ENCODE measurements at places on chromosomes 4 and X. TPM values are rescaled to one million over a fixed set of nuclear protein-coding genes. Genes with fewer than 3 reads are reported as not detected.

The PAK3 gene
- polyA plus RNA-seq, result 7.7 TPM

The IBSP gene
- not detected for polyA plus RNA-seq

The SPARCL1 gene
- polyA plus RNA-seq, result 26.8 TPM

DNA sequence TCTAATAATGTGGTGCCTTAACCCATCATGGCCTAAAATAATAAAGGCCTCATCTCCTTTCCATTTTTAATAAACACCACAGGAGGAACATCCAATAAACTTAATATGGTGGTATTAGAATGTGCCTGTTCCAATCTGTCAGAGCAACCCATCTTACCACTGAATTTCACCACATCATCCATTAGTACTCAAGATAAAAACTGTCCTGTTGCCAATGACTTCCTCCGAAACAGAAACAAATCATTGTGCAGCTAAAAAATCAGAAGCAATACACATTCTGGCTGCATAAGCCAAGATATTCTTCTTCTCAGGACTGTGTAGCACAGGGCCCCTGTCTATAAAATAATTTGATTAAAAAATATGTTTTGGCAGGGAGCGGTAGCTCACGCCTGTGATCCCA, 18.5 kb downstream of the TLR10 start:
- no peak for DNase-seq

GRCh38 chr4:8699479-8700145, 107.0 kb downstream of the CPZ start:
- DNase-seq, result no peak

The MAML3 gene
- polyA plus RNA-seq, result 22.5 TPM

DNA sequence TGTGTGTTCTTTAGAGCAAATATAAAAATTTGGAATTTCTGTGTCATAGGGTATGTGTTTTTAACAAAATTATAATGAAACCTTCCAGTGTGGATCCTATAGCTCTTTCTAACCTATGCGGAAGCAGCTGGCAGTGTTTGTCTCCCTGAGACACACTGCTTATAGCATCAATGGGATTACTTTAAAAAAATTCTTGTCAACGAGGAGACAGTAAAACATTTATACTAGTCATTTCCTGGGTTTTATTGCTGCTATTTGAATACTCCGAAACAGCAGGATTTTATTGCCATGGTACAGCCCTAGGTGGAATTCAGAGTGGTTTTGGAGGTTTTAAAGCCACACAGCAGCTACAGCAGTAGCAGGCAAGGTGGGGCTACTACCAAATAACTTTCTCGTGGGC, 145.1 kb upstream of the IL1RAPL2 start:
- DNase-seq, result no peak

DNA sequence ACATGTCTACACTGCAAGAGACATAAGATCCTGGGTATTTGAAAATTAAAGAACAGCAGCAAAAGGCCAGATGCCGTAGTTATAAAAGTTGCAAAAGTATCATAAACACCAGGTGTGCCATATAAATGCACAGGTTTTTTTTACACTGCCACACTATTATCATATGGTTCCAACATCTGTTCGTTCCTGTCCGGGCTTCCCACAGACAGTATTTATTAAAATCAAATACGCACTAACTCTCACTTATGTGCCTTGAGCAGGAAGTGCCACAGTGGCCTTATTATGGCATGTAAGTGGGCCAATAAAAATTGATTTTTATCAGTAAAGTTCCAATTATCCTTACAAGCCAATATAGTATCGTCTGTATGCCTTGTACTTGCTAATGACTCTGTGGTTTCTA, 873.2 kb downstream of the RPA4 start:
- DNase-seq, result no peak

DNA sequence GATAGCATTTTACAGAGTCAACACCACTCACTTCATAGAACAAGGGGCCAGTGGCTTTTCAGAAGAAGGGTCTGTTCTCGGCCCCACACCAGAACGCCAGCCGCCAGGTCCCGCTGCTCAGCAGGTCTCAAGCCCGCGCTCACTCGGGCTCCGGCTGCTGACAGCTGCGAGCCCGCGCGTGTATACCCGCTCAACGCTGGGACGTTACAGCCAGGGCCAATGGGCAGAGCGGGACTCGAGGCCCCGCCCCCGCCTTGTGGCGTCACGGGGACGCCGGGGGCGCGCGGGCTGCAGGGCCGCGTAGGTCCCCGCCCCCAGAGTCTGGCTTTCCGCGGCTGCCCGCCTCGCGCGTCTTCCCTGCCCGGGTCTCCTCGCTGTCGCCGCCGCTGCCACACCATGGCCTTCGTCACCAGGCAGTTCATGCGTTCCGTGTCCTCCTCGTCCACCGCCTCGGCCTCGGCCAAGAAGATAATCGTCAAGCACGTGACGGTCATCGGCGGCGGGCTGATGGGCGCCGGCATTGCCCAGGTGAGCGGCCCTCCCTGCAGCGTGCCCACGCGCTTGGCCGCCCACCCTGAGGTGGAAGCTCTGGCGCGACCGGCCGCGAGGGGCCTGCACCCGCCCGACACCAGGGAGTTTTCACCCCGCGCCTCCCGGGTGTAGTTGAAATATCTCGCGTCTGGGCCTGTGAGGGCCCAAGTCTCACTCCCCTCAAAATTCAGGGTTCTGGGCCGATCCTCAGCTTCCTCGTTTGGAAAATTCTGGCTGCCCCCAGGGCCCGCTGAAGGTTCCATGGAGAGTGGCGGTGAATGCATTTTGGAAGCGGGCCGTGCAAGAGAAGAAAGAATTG, at the start of gene HADH:
Gene HADH (plus strand): TSS at position 353 of the 850 bp plus-strand sequence. CDS start 44 bp downstream, at position 397.
- DNase-seq, result peak; percentile 79

The SH3RF1 gene
- 29.6 TPM for polyA plus RNA-seq

- DNase-seq, result no peak
These were observed 28.8 kb upstream of the SCOC start for GRCh38 chr4:140344621-140345020.

The SPANXD gene
- polyA plus RNA-seq, result not detected

GRCh38 chrX:5425119-5425518, 803.5 kb downstream of the NLGN4X start:
- no peak for DNase-seq

- no peak for DNase-seq
These were observed 3.3 kb downstream of the CDK16 start for GRCh38 chrX:47221756-47222155.

DNA sequence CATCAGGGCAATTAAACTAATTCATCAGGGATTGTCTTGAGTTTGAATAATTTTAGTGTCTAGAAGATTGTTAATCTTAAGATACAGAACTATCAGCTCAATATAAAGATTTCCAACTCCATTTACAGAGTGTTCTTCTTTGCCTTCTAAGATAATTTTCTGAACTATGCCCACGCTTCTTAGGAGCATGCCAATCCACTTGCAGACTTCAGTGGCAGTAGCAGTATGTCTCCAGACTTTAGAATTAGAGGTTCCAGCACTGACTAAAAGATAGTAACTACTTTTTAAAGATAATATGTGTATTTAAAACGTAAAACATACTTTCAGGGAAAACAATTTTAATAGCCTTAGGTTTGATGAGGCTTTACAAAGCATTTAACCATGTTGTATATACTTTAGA, 34.2 kb upstream of the GALNT7 start:
- DNase-seq, result no peak

DNA sequence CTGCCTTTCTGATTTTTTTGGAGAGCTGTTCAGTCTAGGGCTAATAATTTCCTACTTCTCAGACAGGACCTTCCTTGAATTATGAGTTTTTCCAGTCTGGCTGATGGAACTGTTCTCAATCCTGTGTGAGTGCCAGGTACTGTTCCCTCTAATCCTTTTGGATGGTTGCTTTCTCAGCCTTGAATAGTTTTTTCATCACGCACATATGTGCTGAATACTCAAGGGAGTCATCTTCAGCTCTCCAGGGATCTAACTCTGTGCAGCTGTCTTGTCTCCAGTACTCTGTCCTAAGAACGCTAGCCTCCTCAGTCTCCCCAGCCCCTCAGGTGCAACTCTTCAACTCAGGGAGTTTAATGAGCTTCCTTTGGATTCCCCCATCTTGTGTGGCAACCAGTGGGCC, 93.2 kb downstream of the GASK1B start:
- peak; percentile 9 for DNase-seq

GRCh38 chr4:40956721-40957255, 207.0 kb downstream of the NSUN7 start:
- no peak for DNase-seq

DNA sequence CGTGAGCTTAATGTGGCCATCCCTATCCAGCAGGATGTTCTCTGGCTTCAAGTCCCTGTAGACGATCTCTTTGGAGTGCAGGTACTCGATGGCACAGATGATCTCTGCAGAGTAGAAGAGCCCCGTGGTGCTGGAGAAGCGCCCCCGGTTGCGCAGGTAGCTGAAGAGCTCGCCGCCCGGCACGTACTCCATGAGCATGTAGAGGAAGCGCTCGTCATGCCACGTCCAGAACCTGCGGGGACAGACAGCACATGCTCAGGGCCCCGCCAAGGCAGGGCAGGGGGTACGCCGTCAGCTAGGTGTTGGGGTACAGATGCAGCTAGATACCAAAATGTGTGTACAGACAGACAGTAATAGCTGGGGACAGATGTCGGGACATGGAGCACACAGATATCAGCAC, 58.3 kb downstream of the PRKX start:
- DNase-seq, result no peak

GRCh38 chrX:20951016-20951810, 423.0 kb upstream of the CNKSR2 start:
- DNase-seq, result no peak

DNA sequence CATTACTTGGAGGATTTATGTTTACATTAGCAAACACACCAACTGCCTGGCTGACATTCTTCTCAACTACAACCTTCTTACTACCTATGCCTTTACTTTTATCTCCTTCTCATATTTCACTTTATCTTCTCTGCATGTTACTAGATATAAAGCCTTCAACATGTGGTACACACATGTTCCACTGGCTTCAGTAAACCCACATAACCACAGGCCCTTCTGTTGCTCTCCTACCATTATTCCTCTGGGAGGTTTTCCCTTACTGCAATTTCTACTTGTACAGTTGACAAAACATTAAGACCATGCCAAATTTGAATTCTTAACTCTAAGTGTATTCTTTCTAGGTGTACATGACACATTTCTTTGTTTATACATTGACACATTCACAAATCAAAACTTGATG, 133.1 kb downstream of the ARAP2 start:
- no peak for DNase-seq

The ITM2A gene
- polyA plus RNA-seq, result 113 TPM

- DNase-seq, result no peak
These were observed 47.9 kb downstream of the TRIM2 start for GRCh38 chr4:153252122-153252521.

- no peak for DNase-seq
These were observed 55.7 kb upstream of the SLC7A11 start for GRCh38 chr4:138297743-138298405.

DNA sequence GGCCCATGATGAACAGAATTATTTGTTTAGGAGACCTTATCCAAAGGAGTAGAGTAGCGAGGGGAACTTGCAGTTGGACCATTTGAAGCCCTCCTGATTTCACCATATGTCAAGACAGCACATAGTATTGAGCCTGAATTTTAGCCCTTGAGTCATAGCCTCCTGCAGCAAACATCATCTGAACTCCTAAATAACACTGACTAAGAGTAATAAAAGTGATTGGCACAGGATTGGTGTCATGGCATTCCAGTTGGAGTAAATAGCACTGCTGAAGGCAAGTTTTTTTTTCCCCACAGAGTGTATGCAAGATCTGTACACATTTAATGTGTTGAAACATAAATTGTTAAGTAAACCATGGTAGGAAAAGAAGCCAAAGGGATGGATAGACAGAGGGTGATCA, 89.0 kb downstream of the COMMD8 start:
- DNase-seq, result no peak

The MAGEA2 gene
- not detected for polyA plus RNA-seq

GRCh38 chr4:34878961-34879360, 1365.4 kb downstream of the ARAP2 start:
- DNase-seq, result no peak

The PRDM5 gene
- 16.1 TPM for polyA plus RNA-seq

- DNase-seq, result no peak
These were observed 8.8 kb downstream of the TMEM150C start for GRCh38 chr4:82553020-82553419.

DNA sequence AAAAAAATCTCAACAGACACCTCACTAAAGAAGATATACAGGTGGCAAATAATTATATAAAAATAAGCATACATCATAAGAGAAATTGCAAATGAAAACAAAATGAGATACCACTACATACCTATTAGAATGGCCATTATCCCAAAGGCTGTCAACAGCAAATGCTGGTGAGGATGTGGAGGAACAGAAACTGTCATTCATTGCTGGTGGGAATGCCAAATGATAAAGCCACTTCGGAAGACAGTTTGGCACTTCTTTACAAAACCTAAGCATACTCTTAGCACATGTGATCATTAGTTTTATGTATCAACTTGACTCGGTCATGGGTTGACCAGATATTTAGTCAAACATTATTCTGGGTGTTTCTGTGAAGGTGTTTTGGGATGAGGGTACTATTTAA, 13.5 kb upstream of the MANBA start:
- no peak for DNase-seq

GRCh38 chr4:111031001-111031579, 408.2 kb upstream of the PITX2 start:
- no peak for DNase-seq

The RBMXL3 gene
- polyA plus RNA-seq, result not detected

GRCh38 chr4:78684325-78685079, 91.6 kb upstream of the BMP2K start:
- DNase-seq, result no peak

- DNase-seq, result no peak
These were observed 4.4 kb downstream of the GYPB start for GRCh38 chr4:144014808-144015207.

DNA sequence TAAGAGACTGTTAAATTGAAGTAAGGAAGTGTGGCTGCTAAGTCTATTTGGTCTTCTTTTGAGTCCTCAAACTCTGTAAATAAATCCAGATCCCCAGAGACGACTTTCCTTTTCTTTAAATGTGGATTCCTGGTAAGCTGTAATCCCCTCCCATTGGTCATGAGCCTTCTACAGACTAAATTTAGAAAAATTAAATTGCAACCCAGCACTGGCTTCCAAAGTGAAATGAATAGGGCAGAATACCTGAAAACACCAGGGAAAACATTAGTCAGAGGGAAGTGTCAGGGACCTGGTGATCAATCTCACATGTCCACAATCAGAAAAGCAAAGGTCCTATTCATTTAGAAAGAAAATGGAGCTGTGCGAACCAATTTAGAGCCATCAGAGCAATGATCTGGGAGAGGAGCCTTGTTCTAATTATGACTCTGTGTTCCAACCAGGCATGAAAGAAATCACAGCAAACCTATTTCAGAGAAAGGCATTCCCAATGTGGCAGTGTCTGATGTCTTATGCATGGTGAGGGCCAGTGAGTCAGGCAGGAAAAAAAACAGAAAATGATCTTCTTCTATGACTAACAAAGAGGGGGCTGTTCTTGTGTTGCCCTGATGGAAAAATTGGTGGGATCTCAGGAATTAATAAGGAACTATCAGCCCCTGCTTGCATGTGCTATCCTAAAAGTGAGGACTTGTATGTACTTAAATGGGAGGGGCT, 19.8 kb upstream of the CCDC149 start:
- no peak for DNase-seq

DNA sequence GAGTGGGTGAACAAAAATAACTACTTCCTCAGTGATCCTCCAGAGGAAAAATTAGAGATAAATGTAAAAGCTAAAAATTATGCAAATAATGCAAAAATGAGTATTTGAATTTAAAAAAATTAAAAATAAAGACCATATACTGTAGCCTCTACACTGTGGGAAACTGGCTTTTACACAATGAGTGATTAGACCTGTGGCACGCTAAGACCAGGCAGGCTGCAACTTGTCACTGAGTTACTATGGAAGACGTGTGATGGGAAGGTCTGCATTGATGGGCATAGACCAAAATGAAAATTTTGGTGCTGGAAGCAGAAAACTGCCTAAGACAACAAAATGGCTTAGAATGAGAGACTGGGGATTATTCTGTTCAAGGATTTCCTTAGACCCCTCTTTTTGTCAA, 30.2 kb downstream of the BTC start:
- DNase-seq, result no peak

All from left renal cortex interstitium (tissue), 4 donors.